ENCODE measurements at places on chromosomes 3 and 15.

DNA sequence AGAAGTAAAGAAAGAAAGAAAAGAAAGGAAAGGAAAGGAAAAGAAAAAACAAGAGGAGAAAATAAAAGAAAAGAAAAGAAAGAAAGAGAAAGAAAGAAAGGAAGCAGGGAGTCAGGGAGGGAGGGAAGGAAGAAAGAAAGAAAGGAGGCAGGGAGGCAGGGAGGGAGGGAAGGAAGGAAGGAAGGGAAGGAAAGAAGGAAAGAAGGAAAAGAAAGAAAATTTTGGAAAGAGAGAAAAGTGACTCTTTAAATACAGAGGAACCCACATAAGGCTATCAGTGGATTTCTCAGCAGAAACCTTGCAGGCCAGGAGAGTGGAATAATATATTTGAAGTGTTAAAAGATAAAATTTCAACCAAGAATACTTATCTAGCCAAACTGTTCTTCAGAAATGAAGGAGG is 44.2 kb upstream of the GNB4 start:
- no peak for DNase-seq

GRCh38 chr15:41507820-41508290 is 5.8 kb downstream of the LTK start:
- DNase-seq = no peak

GRCh38 chr15:101537483-101538080 is 48.1 kb upstream of the PCSK6 start:
- DNase-seq = no peak

DNA sequence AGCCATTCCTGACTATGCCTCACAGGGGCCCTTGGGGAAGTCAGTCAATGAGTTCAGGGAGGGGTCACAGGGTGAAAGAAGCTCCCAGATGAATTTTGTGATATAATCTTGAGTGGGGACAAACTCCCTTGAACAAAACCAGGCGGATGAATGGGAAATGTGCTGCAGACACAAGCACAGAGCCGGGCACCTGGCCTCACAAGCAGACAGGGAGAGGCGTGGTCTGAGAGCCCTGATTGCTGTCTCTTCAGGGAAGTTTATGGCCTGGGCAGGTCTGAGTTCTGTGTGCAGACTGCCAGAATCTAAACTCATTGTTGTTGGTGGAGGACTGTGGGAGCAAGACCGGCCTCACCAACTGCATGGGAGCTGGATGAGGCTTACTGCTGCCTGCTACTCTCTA is 591.8 kb downstream of the EPHA3 start:
- no peak for DNase-seq

- DNase-seq = no peak
These were observed 151.9 kb upstream of the ZNF385D start for GRCh38 chr3:21902956-21903355.

GRCh38 chr3:52216585-52217408 is 8.6 kb downstream of the TLR9 start:
- no peak for DNase-seq

GRCh38 chr3:17219593-17219992 is 334.8 kb downstream of the PLCL2 start:
- DNase-seq = no peak

DNA sequence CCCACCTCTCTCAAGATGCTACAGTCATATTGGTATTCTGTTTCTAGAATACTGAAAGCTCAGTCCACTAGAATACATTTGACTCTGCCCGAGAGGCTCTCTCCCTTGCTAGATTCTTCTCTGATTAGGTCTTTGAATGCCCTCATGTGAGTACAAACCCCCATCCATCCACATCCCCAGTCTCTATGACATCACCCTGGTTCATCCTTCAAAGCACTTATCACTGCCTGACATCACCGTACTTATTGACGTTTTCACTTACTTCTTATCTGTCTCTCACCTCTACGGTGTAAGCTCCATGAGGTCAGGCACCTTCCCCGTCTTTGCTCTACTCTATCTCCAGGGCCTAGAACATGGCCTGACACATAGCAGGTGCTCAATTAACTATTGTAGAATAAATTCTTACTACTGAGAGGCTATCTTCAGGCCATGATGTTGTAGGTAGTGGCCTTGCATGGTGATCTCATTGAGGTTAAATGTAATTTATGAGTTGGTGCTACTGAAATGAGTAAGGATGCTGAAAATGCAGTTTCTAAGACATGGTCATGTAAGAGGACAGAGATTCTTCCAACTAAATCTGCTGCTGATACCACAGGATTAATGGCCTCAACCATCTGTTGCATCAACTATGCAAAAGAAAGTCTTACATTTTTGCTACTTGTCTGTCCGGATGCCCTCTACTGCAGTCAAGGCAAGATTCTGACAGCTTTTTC is 26.8 kb downstream of the EOGT start:
- no peak for DNase-seq

DNA sequence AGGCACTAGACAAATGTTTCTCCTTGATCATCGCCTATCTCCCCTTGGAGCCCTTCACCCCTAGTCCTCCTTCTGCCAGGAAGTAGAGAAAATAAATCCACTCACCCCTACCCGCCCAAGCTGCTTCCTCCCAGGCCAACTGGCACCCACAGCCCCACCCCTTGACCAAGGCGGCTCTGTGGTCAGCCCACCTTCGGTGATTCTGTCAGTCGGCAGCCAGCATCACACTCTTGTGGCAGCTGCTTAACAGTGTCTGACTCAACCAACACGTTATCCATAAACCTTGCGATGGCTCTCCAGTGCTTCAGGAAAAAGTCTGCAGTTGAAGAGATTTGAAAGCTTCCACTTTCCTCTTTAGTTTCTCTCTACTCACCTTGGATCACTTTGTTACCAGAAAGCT is 7.6 kb downstream of the SHF start:
- DNase-seq = no peak

- peak; percentile 95 for DNase-seq
These were observed 434.0 kb downstream of the EPHB1 start for GRCh38 chr3:135229018-135229495.

DNA sequence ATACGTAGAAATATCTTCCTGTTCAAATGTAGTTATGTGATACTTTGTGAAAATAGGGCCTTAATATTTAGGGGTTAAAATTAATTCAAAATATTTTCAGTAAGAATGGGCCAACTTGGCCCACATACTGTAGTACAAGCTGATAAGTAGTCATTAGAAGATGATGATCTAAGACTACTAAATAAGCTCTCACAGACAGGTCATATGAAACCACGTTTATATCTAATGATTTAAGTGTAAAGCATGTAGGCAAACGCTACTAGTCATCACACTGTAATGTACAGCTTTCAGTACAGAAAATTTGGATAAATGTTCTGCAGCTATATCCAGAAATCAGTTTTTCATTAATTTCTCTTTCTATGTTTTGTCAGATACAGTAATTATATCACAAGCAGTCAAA is 228.6 kb downstream of the UBE2E2 start:
- DNase-seq = no peak

DNA sequence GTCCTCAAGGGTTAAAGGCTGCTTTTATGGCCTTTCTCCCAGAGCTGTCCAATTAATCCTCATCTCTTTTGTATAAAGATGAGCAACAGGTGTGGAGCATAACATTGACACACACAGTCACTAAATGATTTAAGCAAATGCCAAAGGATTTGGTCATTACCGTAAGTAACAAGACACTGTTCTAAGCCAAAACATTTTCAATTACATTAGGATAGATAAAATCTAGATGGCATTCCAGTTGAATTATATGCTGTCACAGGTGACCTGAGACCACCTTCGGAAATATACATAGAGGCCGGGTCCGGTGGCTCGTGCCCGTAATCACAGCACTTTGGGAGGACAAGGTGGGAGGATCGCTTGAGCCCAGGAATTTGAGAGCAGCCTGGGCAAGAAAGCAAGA is 105.3 kb upstream of the UBE3A start:
- no peak for DNase-seq

GRCh38 chr15:71397377-71397776 is 282.1 kb downstream of the THSD4 start:
- no peak for DNase-seq
